ENCODE measurements at places on chromosomes 16 and 17. TPM values are rescaled to one million over a fixed set of nuclear protein-coding genes. Genes with fewer than 3 reads are reported as not detected.

DNA sequence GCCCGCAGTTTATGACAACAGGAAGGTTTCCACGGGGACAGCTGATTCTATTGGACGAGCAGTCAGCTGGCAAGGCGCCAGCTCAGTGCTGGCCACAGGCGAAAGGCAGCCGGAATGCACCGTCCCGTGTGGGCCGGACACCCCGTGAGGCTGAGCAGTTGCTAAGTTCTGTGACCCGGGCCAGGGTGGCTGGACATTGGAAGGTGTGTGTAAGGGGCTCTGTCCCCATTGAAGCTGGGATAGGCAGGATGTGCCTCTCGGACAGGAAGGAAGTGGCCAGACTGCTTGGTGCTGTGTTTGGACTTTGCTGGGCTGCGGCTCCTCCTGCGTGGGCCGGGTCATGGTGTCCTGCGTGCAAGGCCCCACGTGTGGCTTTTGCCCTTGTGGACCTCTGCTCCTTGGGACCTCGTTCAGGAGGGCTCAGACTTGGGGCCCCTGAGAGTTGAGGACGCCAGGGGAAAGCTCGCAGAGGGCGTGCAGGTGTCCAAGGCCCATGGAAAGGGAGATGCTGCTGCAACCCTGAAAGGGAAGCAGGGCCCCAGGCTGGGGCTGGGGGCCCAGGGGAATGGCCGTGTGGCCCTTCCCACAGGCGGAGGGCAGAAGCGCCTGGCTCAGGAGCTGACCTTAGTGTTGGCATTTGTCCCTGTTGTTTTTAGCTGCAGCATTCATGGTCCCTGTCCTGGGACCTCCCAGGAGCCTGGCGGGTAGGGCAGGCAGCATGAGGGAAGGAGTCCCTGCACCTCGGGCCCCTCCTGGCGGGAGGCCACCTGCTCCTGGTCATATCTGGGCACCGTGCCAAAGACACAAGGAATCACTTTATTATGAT lies 10.0 kb downstream of the BAIAP2 start:
- no peaks in the 10 kb centered on the region for H3K36me3 ChIP-seq
- no peak overlapping the region for H3K27ac ChIP-seq
- H3K4me1 ChIP-seq: peaks cover 35% of the 10 kb centered on the region
- H3K27me3 ChIP-seq: peaks cover 10% of the 10 kb centered on the region
- peak overlapping the region; percentile 49 for H3K4me3 ChIP-seq

DNA sequence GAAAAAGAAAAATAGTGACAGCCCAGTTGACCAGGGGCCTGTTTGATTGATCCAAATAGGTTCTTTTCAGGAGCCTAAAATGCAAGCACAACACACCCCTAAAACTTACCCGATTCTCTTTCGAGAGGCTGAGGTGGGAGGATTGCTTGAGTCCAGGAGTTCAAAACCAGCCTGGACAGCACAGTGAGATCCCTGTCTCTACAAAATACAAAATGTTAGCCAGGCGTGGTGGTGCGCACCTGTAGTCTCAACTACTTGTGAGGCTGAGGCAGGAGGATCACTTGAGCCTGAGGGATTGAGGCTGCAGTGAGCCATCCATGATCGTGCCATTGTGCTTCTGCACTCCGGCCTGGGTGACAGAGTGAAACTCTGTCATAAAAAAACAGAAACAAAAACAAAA lies 1.5 kb upstream of the KIF19 start:
- H3K4me1 ChIP-seq: peaks cover 21% of the 10 kb centered on the region
- no peak for DNase-seq
- H3K4me3 ChIP-seq: no peak overlapping the region
- peaks cover 5% of the 10 kb centered on the region for H3K36me3 ChIP-seq
- peaks cover 5% of the 10 kb centered on the region for H3K27me3 ChIP-seq

DNA sequence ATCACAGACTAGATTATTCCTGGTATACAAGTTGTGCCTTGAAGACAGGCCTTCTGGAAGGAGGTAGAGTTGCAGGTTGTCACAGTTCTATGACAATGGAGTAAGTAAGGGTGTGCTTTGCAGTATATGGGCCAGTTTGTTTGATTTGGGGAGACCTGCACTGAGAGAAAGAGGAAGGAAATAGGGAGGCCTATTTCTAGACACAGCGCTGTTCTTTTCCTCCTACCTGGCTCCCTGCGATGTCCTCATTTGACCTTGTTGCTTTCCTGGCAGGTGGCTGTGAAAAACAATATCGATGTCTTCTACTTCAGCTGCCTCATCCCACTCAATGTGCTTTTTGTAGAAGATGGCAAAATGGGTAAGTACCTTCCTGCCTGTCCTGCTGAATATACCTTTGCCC lies 22.5 kb upstream of the RASL10B start:
- peaks cover 2% of the 10 kb centered on the region for H3K4me1 ChIP-seq
- no peak for DNase-seq
- H3K27ac ChIP-seq: no peak overlapping the region
- H3K4me3 ChIP-seq: no peak overlapping the region
- H3K36me3 ChIP-seq: no peaks in the 10 kb centered on the region
- no peaks in the 10 kb centered on the region for H3K27me3 ChIP-seq

DNA sequence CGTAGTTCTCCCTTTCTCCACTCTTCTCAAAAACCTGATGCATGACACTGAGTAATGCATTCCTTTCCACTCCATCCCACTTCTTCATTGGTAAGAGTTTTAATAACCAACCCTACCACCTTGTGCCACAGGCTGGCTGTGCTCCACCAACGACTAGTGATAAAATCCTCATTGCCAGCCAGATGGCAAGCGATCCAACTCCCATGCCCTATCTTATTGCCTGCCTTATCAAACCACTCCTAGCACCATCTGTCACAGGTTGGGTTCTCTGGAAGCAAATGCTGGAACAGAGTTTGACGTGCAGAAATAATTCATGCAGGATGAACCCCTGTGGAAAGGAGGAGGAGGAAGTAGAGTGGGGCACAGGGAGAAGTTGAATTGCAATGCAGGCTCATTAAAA lies 99.5 kb downstream of the CHD9NB start:
- H3K27ac ChIP-seq: no peak overlapping the region
- no peaks in the 10 kb centered on the region for H3K36me3 ChIP-seq
- no peak overlapping the region for H3K4me3 ChIP-seq
- no peak for DNase-seq
- H3K27me3 ChIP-seq: peaks cover 4% of the 10 kb centered on the region
- H3K4me1 ChIP-seq: no peaks in the 10 kb centered on the region

DNA sequence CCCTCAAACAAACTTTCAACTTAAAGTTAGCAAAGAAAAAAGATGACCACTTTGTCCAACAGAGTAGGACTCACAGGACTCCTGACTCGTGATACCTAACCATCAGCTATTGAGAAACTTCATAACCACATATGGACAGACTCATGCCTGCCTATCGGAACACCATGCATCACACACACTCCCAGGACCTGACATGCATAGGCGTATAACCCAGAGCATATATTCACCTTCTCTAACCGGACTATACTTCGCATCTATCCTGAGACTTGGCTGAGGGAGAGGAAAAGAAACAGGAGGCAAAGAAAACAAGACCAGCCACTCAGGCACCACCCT lies 2.2 kb downstream of the PIP4K2B start:
- H3K27me3 ChIP-seq: peaks cover 12% of the 10 kb centered on the region
- peaks cover 20% of the 10 kb centered on the region for H3K4me1 ChIP-seq
- no peak overlapping the region for H3K27ac ChIP-seq

Gene HIC1
- 2.5 TPM for total RNA-seq

Gene CIAO3
- 49.5 TPM for total RNA-seq

Gene SOCS7
- total RNA-seq: 33.3 TPM
